ENCODE measurements at places on chromosomes 16 and 17.

DNA sequence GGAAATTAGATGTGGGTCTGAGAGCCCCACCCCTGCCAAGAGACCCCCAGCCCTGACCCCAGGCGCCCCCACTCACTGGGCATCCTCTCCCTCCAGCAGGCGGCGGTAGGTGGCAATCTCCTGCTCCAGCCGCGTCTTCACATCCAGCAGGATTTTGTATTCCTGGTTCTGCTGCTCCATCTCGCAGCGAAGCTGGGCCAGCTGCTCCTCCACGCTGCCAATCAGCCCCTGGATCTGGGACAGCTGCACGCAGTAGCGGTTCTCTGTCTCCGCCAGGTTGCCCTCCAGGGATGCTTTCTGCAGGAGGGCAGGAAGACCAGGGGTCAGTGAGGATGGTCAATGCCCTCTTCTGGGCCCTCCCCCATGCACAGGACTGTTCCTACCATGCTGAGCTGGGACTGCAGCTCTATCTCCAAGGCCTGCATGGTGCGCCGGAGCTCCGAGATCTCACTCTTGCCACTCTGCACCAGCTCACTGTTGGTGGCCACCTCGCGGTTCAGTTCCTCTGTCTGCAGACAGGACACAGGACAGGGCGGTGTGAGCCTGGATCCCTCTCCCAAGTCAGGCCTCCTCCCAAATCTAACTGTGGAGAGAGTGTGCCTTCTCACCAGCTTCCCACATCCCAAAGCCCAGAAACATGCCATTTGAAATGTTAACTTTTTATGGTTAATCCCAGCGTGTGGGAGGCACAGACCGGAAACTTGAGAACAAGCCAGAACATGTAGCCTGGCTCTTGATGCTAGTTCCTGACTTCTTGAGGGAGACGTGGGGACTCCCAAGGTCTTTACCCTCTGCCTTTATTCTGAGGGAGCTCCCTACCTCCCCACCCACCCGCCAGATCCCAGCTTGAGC lies 3.6 kb downstream of the KRT17 start:
- no peak for DNase-seq

DNA sequence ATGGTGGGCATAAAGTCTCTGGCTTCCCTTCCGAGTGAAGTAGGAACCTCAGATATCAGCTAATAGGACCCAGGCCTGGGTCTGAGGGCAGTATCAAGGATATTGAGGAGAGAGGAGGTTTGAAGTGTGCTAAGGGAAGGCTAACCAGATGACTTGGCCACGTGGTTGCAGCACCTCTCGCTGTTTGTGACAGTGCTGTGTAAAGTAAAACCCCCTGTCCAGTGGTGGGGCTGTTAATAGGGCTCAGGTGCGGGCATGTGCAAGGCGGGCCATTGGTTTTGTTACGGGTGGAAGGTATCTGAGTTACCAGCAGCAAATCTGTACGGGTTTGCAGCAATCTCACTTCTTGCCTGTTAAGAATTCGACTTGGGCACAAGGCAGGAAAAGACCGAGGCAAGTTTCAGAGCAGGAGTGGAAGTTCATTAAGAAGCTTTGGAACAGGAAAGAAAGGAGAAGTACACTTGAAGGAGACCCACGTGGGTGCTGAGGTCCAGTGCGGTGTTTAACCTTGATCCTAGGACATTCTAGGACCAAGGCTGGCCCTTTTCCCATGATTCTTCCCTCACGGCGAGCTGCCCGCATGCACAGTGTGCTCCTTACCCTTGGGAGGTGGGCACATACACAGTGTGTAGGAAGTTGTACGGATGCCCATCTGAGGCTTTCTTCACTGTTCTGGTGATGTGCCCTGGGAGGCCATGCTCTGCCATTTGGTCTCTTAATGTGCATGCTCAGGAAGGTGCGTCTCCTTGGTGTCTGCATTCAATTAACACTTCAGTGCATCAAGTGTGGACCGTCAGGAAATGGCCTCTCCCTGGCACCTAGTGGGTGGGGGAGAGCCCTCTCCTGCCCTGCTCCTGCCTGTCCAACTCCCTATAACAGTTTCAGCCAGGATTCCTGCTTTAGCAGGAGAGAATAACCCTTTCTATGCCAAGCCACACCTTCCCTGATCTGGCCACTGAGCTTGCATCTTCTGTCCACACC lies 20.3 kb downstream of the SGF29 start:
- no peak for DNase-seq

GRCh38 chr16:55100100-55100499 lies 169.4 kb downstream of the IRX5 start:
- DNase-seq, result no peak

- no peak for DNase-seq
Observed at GRCh38 chr17:2343421-2343820, 6.1 kb downstream of the SGSM2 start.

- no peak for DNase-seq
Observed at GRCh38 chr17:27341041-27341471, 47.1 kb downstream of the WSB1 start.

- DNase-seq, result no peak
Observed at GRCh38 chr16:14635395-14636165, 2.8 kb downstream of the BFAR start.

- DNase-seq, result no peak
Observed at GRCh38 chr16:54538276-54538675, 251.7 kb upstream of the IRX3 start.

DNA sequence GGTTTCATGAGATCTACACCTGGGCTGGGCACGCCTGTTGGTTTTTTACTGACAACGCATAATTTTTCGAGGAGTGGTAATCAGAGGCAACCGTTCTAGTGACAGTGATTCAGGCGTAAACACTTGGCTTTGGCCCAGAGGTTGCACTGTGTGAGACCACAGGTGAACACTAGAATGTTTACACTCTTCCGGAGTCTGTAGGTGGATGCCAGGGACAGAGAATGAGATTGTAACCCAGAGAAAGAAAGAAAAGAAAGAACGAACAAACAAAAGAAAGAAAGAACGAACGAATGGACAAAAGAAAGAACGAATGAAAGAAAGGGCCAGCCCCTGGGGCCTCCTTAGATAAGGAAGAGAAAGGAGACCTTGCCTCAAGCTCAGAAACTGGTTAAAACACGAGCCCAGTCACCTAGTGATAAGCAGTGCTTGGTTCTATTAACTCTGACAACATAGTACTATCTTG lies 113.2 kb downstream of the PRKCB start:
- DNase-seq, result no peak

- DNase-seq, result no peak
Observed at GRCh38 chr16:8894736-8895334, 12.7 kb downstream of the LITAFD start.

DNA sequence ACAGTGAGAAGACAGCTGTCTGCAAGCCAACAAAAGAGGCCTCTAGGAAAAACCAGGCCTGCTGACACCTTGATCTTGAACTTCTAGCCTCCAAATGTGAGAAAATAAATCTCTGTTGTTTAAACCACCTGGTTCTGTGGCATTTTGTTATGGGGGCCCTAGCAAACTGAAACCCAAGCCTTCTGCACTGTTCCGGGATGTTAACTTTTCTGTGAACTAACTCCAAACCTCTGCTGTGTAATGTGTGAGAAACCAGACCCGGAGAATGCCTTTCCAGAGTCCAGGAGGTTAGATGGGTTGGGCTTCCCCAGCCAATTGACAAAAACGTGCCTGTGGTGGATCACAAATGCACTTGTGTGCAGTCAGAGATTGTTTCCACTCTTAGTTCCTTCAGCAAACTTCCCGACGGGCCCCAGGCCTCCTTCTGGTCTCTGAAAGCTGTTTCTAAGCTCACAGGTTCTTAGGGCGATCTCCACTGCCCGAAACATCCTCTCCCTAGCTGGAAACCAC lies 13.6 kb upstream of the GGA2 start:
- DNase-seq, result no peak

DNA sequence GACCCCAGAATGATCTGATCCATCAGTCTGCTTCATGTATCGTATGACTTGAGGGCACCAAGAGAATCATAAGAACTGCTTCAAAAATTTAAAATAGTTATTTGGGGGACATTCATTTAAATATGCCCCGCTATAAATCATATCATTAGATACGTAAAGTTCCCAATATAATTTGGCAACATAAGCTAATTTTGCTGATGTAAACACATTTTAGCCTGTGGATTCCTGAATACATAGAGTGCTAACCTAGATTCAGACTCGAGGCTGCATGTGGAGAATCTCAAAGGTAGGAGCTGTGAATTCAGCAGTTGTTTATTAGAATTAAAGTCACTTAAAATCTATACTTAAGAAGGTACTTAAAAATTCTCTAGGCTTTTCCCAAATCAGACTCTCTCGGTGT lies 24.9 kb downstream of the ANKFN1 start:
- DNase-seq, result no peak

- peak; percentile 19 for DNase-seq
Observed at GRCh38 chr17:43517161-43517560, 29.0 kb downstream of the ETV4 start.

DNA sequence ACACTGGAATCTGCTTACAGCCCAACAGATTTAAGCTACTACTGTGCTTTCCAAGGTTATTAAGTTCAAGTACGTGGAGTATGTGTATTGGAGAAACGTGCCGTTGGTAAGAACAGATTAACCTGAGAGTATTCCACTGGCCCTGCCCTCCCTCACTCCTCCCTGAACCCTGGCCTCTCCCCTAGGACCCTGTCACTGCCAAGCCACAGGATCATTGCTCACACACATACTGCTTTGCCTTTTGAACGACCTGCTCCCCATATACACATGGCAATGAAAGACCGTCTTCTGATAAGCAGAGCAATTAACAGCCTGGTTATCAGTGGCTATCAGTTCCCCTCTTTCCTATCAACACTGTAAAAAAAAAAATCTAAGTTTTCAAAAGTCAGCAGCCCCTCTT lies 458.9 kb upstream of the DYNLRB2 start:
- no peak for DNase-seq
